ENCODE measurements at places on chromosomes 16 and 17.

GRCh38 chr16:48247311-48247710 lies at the start of gene ABCC11:
Gene ABCC11 (minus strand): TSS chr16:48247539. CDS start chr16:48231921, 15,618 bp downstream.
- no peak for DNase-seq

- DNase-seq: no peak
These were observed 266.3 kb downstream of the FOXL1 start for GRCh38 chr16:86844695-86845094.

DNA sequence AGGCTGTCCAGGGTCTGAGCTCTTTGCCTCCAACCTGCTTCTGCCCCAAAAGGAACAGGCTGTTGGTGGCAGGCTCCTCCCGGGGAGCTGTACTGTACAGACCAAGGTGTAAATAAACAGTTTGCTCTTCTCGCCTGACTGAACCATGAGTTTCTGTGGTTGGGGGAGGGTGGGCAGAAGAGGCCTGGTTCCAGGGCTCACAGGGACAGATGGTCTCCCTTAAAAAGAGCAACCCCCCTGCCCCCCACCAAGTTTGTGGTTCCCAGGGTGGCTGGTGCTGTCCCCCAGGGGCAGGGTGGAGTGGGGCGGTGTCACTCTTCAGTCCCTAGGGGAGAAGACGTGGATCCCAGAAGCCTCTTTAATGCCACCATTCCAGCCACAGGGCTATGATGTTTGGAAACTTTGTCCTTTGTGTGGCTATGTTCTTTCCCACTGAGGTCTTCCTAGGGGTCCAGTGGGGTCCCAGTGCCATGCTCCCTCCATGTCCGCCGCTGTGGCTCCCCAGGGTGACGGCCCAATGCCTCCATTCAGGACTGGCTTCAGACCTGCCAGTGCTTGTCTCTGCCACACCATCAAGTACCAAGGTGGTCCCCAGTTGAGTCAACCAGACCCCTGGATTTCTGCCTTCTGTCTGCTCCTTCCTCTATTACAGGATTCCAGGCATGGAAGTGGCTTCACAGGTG lies 146.7 kb downstream of the RAB11FIP4 start:
- DNase-seq: no peak

DNA sequence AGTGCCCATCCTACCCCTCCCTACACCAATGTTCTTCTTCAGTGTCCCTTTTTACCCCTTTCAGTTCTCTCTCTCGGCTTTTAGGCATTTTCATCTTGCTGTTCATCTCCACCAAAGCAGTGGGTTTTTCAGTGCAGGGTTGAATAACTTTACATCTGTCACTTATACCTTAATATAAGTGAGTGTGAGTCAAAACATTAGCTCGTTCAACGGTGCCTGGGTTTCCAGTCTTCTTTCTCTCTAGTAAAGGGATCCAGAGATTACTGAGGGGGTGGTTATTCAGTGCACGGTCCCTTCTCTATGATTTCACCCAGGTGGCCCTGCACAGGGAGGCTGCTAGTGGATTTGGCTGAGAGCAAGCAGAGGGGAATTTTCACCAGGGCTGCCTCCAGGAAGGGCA lies 210.6 kb upstream of the CDH5 start:
- DNase-seq: no peak

- DNase-seq: no peak
These were observed 81.7 kb downstream of the MRM3 start for GRCh38 chr17:863880-864279.

DNA sequence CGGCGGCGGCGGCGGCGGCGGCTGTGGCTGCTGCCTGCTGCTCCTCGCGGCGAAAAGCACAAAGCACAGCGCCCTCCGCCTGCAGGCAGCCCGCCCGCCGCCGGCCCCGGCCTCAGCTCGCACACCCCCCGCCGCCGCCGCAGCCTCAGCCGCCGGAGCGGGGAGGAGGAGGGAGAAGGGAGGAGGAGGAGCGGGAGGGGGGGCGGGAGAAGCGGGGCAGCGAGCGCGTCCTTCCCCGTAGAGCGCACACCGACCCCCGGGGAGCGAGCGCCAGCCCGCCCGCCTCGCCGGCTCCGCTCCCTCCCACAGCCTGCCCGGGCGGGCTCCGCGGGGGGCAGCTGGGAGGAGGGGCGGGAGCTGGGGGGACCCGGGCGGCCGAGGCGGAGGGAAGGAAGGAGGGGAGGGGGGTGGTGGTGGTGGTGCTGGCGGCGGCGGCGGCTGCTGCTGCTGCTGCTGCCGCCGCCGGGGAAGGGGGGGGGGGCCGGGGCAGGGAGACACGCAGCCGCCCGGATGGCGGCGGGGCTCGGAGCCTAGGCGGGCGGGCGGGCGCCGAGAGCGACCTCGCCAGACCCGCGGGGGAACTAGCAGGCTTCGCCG lies at the start of gene UBTF:
Gene UBTF, minus strand, starts transcription at position 60 of the 597 bp plus-strand sequence. CDS start 1,446 bp downstream, outside the sequence.
- peak; percentile 29 for DNase-seq

DNA sequence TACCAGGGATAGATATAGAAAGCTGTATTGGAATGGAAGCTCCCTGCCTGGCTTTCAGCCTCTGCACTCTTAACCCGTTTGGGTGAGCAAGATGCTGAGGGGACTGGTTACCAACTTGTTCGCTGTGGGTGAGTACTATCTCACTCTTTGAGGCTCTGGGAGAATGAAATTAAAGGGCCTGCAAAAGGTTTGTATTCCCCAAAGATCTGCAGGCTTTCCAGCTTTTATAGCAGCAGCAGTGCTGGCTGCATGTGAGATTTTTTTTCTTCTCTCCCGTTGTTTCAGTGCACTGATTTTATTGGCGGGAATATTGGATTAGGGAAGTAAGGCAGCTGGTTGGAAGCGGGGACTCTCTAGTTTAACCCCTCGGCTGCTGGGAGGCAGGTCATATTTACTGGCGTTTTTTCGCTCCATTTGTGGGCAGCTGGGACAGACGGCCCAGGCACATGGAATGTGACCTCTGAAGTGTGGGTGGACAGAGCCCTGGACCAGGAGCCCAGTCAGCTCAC lies 30.9 kb downstream of the C17orf75 start:
- DNase-seq: peak; percentile 16

GRCh38 chr17:27471321-27472269 lies 15.3 kb downstream of the KSR1 start:
- DNase-seq: no peak
